ENCODE measurements at places on chromosomes 7 and 10.

- no peak for DNase-seq
Measured at GRCh38 chr7:16815001-16815400, 10.2 kb upstream of the AGR2 start.

- no peak for DNase-seq
Measured at GRCh38 chr7:116674508-116675173, 2.6 kb downstream of the MET start.

- DNase-seq, result no peak
Measured at GRCh38 chr10:64786989-64787388, 1265.8 kb downstream of the REEP3 start.

- no peak for DNase-seq
Measured at GRCh38 chr10:25682203-25682851, 251.7 kb upstream of the MYO3A start.

DNA sequence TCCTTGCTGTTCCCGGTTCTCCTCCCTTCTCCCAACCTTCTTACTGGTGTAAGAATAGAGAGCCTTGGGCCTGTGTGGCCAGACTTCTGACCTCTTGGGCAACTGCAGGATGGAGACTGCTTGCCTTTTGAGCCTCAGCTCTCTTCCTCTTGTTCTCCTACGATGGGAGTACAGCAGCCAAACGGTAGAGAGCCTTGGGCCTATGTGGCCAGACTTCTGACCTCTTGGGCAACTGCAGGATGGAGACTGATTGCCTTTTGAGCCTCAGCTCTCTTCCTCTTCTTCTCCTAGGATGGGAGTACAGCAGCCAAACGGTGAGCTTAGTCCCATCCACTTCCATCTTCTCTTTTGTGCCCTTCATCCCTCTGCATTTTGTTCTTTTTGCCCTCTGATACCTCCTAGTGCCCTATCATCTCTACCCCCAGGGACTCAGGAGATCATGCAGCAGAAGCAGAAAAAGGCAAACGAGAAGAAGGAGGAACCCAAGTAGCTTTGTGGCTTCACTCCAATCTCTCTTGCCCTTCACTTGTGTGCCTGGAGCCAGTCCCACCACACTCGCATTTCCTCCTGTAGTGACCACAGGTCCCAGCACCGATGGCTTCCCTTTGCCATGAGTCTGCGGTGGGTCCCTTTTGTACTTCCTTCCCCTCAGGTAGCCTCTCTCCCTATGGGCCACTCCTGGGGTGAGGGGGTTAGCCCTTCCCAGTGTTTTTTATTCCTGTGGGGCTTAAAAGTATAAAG, 15.3 kb downstream of the SLC25A13 start:
- no peak for DNase-seq

GRCh38 chr7:77702968-77703472, 6.8 kb downstream of the RSBN1L start:
- DNase-seq, result no peak

GRCh38 chr7:50446542-50446960, 3.6 kb downstream of the FIGNL1 start:
- peak; percentile 7 for DNase-seq

DNA sequence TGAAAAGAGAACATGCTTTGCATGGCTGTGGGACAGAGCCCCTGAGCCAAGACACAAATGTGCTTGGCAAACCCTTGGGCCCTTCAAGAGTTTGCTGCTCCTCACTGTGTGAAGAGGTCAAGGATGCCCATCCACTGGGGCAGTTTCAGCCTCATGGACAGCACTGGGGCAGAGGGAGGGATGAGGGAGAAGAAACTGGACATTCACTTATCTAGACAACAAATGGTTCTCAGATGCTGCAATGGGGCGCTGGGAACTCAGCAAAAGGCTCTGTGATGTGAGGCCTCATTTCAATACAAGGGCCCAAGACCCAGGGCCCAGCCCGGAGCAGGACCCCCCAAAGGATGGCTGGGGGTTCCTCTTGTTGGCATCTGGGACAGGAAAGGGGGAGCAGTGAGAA, 49.1 kb downstream of the EBF3 start:
- DNase-seq, result no peak

DNA sequence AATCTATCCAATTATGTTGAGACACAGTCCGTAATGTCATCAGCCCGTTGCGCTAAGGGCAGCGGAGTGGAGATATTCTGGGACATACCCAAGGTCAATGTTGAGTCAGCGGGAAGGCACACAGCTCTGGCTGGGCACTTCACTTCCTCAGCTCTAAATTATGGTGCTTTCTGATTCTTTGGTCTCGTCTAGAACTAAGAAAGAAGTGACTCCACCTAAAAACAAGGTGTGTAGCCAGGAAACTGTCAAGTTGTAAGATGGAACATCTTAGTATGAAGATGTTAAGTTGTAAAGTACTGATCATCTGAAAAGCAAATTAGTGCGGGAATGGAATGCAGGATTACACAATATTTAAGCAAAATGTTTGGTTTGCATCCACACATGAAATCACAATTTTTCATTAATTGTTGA, 43.1 kb downstream of the BAIAP2L1 start:
- DNase-seq, result no peak

- DNase-seq, result no peak
Measured at GRCh38 chr10:123878666-123879303, 12.8 kb downstream of the CPXM2 start.

Measured in SIG-M5 (cell line).